Skeletal muscle cell (primary cell): ENCODE measurements at places on chromosomes 16 and 17.

DNA sequence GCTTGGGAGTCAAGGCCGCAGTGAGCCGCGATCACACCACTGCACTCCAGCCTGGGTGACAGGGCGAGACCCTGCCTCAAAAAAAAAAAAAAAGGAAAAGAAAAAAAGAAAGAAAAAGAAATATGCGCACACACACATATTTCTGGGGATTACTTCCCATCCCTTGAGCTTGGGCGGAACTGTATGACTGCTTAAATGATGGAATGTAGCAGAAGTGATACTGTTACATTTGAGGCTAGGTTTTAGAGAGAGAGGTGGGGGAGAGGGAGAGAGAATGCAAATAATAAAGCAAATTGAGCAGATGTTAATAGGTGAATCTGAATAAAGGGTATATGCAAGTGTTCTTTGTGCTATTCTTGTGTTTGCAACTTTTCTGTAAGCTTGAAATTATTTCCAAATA, 12.0 kb upstream of the USP32 start:
- no peak for DNase-seq

DNA sequence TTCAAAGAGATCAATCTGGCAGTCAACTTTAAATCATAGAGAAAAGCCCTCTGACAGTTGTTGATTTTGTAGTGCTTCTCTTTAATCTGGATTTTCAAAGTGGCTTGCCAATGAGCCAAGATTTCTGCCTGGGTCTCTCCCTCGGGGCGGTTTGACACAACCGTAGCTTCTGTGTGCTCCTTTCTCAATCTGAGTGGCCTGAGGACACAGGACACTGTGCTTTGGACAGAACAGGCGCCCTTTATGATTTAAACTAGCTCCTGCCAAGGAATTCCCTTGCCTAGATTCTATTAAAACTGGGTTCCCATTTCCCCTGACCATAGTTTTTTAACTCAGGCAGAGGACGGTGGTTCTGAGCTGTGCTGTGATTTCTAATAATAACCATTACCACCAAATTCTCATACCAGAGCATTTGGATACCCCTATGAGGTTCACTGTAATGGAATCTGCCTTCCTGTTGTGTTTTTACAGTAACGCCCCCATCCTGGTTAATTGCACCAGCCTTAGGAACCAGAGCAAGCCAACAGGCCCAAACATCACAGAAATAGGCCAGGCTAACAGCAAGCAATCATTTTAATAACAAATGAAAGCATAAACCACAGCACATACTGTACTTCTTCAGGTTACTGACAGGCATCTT, 4.0 kb downstream of the ZFHX3 start:
- no peak for DNase-seq

DNA sequence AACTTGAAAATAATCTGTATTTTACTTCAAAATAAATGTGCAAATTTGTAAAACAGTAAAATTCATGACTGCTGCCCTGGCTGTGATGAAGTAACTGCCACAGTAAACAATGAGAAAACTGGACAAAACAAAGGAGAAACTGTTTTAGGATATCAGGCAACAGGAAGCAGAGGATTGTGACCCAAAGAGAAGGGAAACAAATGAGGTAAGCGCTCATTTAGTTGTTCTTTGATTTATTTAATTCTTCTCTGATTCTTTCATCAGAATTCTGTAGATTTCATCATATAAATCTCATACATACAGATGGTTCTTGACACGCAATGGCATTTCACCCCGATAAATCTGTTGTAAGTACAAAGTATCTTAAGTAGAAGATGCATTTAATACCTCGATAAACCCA, 198.1 kb upstream of the AXIN2 start:
- no peak for DNase-seq

DNA sequence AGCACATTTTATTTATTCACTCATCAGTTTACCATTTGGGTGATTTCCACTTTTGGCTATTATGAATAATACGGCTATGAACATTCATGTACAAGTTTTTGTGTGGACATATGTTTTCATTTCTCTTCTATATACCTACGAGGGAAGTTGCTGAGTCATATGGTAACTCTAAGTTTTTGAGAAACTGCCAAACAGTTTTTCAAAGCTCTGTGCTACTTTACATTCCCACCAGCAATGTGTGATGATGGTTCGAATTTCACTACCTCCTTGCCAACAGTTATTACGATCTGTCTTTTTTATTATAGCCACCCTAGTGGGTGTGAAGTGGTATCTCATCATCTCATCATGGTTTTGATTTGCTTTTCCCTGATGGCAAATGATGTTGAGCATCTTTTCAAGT, 63.7 kb upstream of the MRTFB start:
- DNase-seq: peak; percentile 81

- DNase-seq: no peak
These were observed 78.4 kb upstream of the NKD1 start for GRCh38 chr16:50469744-50470321.

- DNase-seq: no peak
These were observed 25.8 kb upstream of the KLHDC4 start for GRCh38 chr16:87791295-87792204.
